ENCODE measurements at places on chromosomes 5 and 9.

GRCh38 chr5:14582797-14583137, 1.2 kb downstream of the OTULINL start:
- no peak for DNase-seq

- no peak for DNase-seq
These were observed 168.7 kb downstream of the ENC1 start for GRCh38 chr5:74471875-74472274.

DNA sequence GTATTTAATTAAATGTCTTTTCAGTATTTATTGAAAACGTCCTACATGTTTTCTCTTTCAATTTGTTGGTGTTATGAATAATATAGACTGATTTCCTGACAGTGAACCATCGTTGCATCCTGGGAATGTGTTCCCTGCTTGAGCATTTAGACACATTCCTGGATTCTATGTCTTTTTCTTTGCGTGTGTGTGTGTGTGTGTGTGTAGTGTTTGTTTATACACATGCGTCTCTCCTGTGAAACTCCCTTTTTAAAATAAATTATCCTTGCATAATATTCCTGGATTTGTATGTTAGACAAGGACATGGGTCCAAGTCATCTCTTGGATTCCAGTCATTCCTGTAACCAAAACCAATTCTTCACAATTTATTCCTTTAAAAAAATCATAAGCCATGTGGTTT, 153.4 kb downstream of the HSPA4 start:
- DNase-seq = no peak

- DNase-seq = no peak
These were observed 967 bp downstream of the ANKRD31 start for GRCh38 chr5:75235711-75236110.

GRCh38 chr9:106467113-106467864, 395.7 kb upstream of the ZNF462 start:
- DNase-seq = no peak

GRCh38 chr9:117649126-117649525, 55.1 kb upstream of the TLR4 start:
- DNase-seq = no peak

GRCh38 chr9:136762221-136762691, 2.1 kb downstream of the LCN15 start:
- no peak for DNase-seq

GRCh38 chr9:136950656-136951276, 1.3 kb upstream of the LCN12 start:
- no peak for DNase-seq

DNA sequence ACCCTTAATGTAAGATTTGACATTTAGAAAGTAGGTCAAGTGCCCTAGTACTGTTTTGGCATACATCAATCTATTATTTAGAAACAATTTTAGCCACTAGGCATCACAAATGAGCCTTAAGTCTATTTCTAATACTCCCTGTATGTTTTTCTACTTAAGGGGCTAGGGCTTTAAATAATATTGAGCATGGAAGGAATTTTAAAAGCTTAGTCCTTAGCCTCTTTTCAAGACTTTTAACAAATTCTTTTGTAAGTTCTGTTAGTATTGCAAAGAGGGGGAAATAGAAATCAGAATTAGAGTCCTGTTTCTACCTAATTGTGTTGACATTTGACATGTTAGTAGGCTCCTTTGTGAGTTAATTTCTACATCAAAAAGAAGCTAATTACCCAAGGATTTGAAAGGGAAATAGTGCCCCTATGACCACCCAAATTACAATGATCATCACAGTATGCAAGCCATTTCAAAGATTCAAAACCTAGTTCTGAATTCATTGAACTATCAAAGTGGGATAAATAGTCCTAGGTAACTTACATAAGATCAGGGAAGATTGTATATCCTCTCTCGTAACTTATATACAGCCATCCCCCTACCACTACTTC, 647.8 kb upstream of the ACO1 start:
- DNase-seq = no peak

DNA sequence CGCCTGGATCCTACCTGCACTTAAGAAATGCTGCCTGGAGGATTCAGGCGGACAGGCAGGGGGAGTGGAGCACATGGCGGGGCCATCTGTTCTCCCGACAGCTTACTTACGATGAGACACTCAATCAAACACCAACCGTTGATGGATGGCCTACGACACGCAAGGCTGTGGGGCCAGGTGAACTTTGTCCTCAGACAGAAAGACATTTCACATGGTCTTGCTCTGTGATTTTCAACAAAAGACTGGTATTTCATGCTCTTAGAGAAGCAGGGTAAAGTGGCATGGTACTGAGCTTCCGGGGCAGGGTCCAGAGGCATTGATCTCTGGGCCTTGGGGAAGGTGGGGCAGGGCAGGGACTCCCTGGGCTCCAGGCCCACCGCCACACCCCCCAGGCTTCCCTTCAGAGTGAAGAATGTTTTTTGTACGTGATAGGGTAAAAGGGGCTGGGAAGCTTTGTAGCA, 9.1 kb upstream of the OLFM1 start:
- DNase-seq = no peak

DNA sequence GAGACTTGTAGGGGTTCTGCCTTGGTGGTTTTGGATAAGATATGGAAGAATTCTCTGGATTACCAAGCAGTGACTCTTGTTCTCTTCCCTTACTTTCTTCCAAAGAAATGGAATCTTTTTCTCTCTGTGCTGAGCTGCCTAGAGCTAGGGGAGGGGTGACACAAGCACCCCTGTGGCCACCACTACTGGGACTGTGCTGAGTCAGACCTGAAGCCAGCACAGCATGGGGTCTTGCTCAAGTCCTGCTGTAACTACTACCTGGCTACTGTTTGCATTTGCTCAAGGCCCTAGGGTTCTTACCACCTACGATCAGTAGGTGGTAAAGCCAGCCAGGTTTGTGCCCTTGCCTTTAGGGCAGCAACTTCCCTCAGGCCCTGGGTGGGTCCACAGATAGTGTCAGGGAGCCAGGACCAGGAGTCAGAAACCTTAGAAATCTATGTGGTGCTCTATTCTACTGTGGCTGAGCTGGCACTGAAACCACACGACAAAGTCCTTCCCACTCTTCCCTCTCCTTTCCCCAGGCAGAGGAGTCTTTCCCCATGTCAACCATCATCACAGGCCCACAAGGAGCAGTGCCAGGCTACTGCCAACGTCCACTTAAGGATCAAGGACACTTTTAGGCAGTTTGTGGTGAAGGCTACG, 53.8 kb downstream of the SREK1 start:
- no peak for DNase-seq

DNA sequence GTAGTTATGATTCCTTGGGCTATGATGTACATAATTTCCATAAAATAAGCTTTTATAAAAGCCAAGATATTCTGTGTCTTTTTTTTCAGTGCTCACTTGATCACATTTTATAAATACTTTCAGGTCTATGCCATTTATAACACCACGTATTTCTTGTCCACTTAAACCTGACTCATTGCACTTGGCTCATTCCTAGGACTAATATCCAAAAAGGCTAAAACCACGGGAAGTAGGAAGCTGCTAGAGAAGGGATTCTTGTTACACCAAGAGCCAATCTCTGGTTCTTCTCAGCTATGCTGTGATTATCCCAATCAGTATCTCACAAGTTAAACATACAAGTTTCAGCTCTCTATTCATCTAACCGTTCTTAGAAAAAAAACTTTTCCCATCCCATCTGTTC, 80.4 kb upstream of the CDH6 start:
- no peak for DNase-seq

DNA sequence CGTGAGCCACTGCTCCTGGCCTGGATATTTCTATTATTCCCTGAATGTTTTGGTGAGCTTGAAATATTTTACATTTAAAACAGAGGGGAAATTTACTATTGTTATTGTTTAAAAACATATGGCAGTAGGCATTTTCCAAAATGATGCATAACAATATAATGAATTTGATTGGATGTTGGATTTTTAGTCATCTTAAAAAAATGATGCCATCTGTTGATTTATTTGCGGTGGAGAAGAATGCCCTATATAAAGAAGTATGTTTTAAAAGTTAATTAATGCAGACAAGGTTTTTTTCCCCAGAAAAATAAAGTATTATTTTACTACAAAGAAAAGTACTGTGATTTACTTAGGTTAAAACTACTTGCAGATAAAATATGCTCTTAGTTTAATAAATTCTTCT, 33.4 kb upstream of the ARRDC3 start:
- no peak for DNase-seq

DNA sequence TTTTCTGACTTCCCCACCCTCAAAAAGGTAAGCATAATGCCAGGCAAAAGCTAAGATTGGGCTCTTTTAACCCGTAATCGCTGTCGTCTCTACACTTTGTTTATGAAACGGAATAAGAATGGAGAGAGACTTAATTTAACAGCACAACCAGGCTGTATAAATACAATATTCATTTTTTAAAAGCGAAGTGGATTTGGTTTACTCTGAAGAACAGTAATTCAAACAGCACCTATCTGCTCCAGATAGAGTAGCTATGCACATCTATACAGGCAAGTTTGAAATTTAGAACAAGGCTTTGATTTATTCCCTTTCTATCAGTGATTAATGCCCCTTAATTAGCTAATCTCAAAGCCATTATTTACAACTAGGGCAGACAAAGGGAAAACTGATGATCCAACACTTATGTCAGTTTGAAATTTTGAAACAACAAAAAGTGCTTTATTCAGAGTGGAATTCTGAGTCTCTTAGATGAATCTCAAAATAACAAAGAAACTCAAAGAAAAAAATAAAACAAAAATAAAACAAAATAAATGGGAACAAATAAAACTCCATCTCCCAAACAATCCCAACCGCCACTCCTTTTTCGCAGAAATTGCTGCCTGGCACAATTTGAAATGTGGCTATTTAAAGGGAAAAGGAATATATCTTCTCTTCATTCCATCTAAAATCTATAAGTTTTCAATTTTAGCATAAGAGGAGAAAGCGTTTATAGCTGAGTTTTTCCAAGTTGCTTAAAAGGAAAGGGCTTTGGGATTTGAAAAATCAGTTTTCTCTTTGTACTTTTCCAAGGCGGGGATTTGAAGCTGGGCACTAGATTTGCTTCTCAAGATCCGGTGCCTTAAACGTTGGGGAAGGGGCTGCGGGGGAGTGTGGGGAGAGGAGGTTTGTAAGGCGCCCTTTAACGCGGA, 298.6 kb downstream of the PARP8 start:
- no peak for DNase-seq

GRCh38 chr5:111765613-111766571, 8.9 kb upstream of the NREP start:
- DNase-seq = no peak

DNA sequence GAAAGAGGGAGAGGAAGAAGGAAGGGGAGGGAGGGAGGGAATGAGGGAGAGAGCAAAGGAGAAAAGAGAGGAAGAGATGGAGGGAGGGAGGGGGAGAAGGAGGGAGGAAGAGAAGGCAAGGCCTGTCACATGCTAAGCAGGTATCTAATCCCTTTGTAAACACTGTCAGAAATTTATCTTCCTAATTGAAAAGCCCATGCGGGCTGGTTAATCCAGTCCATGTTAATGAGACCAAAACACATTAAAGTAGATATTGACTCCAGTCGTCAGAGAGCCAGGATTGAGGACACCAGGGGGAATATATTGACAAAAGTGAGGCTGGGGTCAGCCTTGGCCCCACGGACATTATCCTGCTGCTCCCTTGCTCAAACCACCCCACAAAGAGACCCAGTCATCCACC, 37.4 kb upstream of the ALDH1B1 start:
- DNase-seq = no peak

All from stimulated activated CD8-positive, alpha-beta memory T cell treated with anti-CD3 and anti-CD28 coated beads, Interleukin-7, amount 100 ng/mL, for 24 hours (primary cell).